ENCODE measurements at places on chromosomes 6 and 20. TPM values are rescaled to one million over a fixed set of nuclear protein-coding genes. Genes with fewer than 3 reads are reported as not detected.

Gene CAP2
- 100 TPM for total RNA-seq

Gene FABP7
- 0.51 TPM for total RNA-seq

Gene ZBTB12
- total RNA-seq, result 5.0 TPM

Gene WDR46
- total RNA-seq, result 31.1 TPM

Gene C20orf204
- total RNA-seq, result 0.82 TPM

Gene PAX1
- total RNA-seq, result not detected
